ENCODE measurements at places on chromosomes 6 and 20. TPM values are rescaled to one million over a fixed set of nuclear protein-coding genes. Genes with fewer than 3 reads are reported as not detected.

GRCh38 chr6:24922170-24922569 is 13.6 kb downstream of the RIPOR2 start:
- no peak overlapping the region for H3K4me3 ChIP-seq
- no peaks in the 10 kb centered on the region for H3K4me1 ChIP-seq
- no peak overlapping the region for H3K27ac ChIP-seq
- no peaks in the 10 kb centered on the region for H3K36me3 ChIP-seq
- DNase-seq = no peak

DNA sequence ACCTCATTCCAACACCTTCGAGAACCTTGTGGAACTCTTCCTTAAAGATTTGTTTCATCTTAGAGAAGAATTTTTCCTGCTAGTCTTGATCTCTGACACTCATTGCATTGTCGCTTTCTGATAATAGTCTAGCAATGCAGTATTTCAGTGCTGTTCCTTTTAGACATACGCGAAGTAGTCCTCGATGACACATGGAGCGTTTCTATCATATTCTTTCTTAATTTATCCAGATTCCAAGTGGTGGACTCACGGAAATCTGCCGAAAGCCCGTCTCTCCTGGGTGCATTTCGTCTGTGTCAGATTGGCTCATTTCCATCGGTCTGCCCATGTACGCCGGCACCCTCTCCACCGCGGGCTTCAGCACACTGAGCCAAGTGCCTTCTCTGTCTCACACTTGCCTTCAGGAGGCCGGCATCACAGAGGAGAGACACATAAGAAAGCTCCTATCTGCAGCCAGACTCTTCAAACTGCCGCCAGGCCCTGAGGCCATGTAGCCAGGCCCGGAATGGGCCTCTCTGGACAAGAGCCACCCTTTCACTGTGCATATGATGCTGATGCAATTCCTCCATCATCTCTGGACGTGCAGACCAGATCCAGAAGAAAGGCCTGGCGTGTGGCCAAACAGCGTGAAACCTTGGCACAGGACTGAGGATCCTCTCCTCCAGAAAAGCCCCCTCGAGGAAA is 198.6 kb upstream of the UST start:
- H3K27me3 ChIP-seq = no peaks in the 10 kb centered on the region
- H3K4me3 ChIP-seq = no peak overlapping the region
- H3K27ac ChIP-seq = no peak overlapping the region
- peaks cover 5% of the 10 kb centered on the region for H3K4me1 ChIP-seq
- DNase-seq = peak; percentile 30
- H3K36me3 ChIP-seq = peaks cover 98% of the 10 kb centered on the region

DNA sequence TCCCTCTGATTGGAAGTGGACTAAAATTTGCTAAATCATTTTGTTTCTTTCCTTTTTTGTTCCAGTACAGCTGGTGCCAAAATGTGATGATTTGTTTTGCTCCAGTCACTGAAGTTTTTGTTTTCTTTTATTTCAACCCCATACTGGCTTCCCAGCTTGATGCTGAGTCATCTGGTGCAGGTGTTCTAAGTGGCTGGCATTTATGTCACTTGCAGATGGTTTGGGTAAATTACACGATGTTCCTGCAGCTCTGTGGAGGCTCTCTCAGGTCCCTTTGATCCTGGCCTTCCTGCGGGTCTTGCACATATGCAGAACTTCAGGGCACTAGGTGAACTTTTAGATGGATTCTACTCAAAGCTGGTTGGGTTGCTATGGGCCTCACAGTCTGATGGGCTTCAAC is 577.7 kb downstream of the HAO1 start:
- 0 out of 2 replicates have a peak, but pooled peaks cover 5% of the 10 kb centered on the region for H3K27me3 ChIP-seq
- DNase-seq = no peak
- H3K4me3 ChIP-seq = no peak overlapping the region
- H3K36me3 ChIP-seq = no peaks in the 10 kb centered on the region

The ZNF76 gene
- 15.9 TPM for polyA plus RNA-seq

The MOCS3 gene
- polyA plus RNA-seq = 5.6 TPM

The SCUBE3 gene
- polyA plus RNA-seq = 24.0 TPM

The GTSF1L gene
- not detected for polyA plus RNA-seq

Data from GM23248 (cell line).